ENCODE measurements at places on chromosomes 7 and 10. TPM values are rescaled to one million over a fixed set of nuclear protein-coding genes. Genes with fewer than 3 reads are reported as not detected.

GRCh38 chr10:64134676-64135075 lies 613.5 kb downstream of the REEP3 start:
- no peak for DNase-seq

GRCh38 chr10:99564361-99564760 lies 31.6 kb downstream of the NKX2-3 start:
- no peak for DNase-seq

- peak; percentile 21 for DNase-seq
These were observed 88.2 kb downstream of the ELFN1 start for GRCh38 chr7:1758028-1758858.

DNA sequence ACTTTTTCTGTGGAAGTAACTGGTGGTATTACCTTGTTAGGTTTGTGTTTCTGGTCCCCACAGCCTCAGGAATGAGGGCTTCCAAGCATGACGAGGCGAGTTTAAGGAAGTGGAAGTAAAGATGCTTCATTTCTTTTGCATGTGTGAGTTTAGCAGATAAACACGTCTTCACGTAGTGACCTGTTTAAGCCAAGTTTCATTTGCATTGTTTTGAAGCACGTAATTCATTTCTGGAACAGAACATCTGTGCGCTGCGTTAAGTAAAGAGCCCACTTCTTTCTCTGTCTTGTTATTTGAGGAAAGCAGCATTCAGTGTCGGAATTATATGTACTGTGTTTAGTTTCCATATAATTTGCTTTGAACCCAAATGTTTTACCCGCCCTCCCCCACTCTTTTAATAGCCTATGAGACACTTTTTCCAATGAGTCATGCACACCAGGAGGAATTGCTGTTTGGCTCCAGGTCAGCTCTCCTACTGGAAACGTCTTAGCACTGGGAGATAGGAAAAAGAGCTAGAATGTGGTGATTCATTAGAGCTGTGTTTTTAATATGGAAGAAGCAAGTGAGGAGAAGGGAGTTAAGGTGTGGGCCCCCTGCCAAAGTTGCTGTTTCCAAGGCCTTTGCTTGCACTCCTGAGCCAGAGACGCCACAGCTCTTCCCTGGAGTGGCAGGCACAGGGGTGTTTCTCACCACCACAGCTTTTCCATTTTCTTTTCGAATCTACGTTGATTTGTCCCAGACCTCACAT lies 36.7 kb downstream of the BTBD16 start:
- no peak for DNase-seq

The CTTNBP2 gene
- not detected for total RNA-seq

- no peak for DNase-seq
These were observed 41.4 kb downstream of the LAMB4 start for GRCh38 chr7:108088729-108089128.

DNA sequence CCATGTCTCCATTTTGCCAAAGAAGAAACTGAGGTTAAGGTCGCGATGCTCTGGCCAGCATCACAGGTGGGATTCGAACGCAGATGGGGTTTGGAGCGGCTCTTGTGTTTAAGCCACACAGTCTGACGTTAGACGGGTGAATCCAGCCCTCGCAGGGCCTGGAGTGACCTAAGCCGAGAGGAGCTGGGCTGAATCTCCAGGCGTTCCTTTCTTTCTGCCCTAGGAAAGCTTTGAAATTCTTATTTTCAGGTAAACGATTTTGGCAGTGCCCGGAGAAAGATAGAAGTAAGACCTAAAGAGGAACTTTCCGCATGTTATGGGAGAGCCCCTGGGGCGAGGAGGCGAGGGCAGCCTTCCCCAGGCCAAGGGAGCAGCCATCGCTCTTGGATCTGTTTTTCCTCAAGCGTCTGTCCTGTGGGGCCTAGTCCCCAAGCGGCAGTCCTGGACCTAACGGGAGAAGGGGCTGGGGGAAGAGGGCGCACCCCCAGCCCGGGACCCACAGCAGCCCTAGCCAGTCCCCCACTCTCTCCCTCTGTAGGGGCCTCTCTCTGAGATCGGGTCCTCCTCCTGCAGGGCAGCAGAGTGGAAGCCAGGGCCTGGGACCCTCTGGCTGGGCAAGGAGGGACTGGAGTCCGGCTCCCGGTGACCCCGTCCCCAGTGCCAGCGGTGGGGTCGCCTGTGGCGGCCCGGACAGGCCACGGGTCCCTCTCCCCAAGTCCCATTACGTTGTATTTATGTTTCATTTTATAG lies 8.9 kb upstream of the LBX1 start:
- no peak for DNase-seq

The MOGAT3 gene
- total RNA-seq = not detected

The DPYSL4 gene
- 9.9 TPM for total RNA-seq

The LIPJ gene
- total RNA-seq = not detected

The PRRT4 gene
- 0.14 TPM for total RNA-seq

DNA sequence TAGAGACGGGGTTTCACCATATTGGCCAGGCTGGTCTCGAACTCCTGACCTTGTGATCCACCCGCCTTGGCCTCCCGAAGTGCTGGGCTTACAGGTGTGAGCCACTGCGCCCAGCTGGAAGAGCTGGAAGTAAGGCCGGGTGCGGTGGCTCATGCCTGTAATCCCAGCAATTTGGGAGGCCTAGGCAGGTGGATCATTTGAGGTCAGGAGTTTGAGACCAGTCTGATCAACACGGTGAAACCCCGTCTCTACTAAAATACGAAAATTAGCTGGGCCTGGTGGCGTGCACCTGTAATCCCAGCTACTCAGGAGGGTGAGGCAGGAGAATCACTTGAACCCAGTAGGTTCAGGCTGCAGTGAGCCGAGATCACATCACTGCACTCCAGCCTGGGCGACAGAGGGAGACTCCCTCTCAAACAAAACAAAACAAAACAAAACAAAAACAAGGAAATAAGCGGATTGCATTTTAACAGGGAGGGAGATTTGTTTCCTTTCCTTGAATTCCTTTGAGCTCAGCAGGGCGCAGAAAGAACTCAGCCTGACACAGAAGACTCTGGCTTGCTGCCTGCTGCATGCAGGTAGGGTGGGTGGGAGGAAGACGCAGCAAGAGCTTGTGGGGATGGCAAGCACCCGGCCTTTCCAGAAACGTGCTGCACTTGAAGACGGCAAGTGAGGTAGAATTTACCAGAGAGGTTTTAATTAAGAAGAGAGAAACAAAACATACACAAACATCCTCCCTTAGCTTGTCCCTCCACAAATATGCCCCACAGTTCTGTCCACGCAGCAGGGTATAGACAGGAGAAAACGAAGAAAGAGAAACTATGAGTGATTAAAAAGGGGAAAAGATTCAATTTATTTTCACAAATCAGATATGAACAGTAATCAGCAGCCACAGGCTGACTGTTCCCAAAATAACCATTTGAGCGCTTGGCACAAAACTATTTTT lies 148.0 kb downstream of the RNF216 start:
- no peak for DNase-seq

The STEAP2 gene
- not detected for total RNA-seq

The MAT1A gene
- not detected for total RNA-seq

- DNase-seq = no peak
These were observed 193.9 kb upstream of the TCF7L2 start for GRCh38 chr10:112756235-112756527.

The UNC5B gene
- 0.12 TPM for total RNA-seq

The HPS1 gene
- total RNA-seq = 58.5 TPM

GRCh38 chr7:14899030-14899429 lies 3.5 kb downstream of the DGKB start:
- no peak for DNase-seq

DNA sequence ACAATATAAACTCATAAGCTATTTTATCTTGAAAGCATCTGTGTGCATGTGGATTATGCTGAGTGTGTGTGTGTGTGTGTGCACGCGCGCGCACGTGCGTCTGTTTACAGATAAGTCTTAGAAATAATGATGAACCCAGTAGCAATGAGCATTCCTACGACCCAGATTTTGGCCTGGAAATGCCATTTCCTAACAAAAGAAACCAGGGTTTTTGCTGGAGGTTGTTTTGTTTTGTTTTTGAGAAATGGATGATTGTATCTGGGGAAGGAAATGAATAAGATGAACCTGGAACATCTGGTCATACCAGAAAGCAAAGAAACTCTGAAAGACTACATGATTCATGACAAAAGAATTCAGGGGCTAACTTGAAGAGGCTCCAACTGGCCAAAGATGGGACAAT lies 22.1 kb upstream of the LMOD2 start:
- no peak for DNase-seq

The WIPF3 gene
- total RNA-seq = not detected

DNA sequence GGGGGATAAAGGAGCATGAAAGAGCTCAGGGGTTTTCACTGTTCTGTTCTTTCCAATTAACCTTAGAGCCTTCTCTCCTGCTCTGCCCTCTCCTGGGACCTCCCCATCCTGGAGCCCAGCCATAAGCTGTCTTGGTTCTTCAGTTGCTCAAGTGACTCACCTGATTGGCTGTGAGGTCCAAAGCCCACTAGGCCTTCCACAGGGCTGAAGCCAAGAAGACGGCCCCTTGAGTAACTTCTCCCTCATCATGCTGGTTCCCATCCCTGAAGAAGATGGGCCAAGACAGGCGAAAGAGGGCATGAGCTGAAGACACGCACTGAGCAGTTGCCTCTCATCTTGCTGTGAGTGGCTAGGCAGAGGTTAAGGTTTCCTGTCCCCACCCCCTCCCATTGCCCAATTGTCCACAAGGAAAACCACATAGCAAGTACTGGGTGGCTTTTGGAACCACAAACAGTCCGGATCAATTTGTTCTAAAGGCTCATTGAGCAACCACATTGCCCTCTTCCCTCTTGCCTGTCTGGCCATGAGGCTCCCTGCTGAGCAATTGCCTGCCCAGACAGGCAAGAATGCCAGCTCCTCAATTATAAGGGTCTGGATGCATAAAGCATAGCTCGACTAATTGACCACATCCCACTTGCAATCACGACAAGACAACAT lies 43.9 kb upstream of the GPAM start:
- no peak for DNase-seq

- DNase-seq = no peak
These were observed 12.6 kb upstream of the GRB10 start for GRCh38 chr7:50795253-50795652.

GRCh38 chr7:112802406-112802805 lies 12.2 kb upstream of the TMEM168 start:
- no peak for DNase-seq

All from activated T-cell treated with anti-CD3 and anti-CD28 coated beads, Interleukin-2, amount 50 U/mL, for 72 hours (primary cell).